ENCODE measurements at places on chromosomes 5 and 9.

GRCh38 chr9:104386425-104387069, 117.5 kb upstream of the OR13F1 start:
- DNase-seq = no peak

DNA sequence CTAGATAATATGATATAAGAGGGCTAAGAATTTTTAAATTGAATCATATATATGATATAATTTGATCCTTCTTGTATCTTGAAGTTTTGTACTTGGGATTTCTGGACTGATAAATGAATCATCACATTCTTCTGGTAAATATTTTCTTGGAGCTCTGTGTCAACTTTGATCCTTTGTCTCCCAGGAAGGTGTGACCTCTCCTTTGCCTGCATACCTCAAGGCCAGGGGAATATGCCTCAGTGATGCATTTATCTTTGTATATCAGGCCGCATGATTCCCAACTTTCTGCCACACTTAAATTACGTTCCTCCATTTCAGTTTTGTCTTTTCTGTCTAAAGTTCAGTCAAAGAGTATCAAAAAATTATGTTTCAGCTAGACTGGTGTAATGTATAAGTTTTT, 101.2 kb downstream of the NLN start:
- DNase-seq = no peak

GRCh38 chr9:6715755-6716643, 41.8 kb upstream of the KDM4C start:
- DNase-seq = peak; percentile 45

GRCh38 chr5:150144246-150144801, 11.3 kb downstream of the PDGFRB start:
- DNase-seq = no peak

DNA sequence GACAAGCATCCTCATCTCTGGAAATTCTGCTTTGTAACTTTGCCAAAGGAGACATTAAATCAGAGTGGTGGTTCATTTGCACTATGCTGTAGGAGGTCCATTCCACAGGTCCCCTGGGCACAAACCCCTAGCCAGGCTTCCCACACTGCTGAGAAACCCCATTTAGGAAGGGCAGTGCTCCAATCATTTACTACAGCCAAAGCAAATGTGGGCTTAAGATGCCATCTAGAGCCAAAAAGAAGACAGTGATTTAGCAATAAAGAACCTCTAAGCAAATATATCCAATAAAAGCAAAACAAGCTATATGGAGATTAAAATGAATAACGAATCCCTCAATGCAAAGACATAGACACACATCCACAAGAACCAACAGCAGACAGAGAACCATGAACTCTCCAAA, 129.0 kb upstream of the ALDH1B1 start:
- DNase-seq = no peak

GRCh38 chr9:76374783-76375559, 19.3 kb downstream of the RFK start:
- no peak for DNase-seq

DNA sequence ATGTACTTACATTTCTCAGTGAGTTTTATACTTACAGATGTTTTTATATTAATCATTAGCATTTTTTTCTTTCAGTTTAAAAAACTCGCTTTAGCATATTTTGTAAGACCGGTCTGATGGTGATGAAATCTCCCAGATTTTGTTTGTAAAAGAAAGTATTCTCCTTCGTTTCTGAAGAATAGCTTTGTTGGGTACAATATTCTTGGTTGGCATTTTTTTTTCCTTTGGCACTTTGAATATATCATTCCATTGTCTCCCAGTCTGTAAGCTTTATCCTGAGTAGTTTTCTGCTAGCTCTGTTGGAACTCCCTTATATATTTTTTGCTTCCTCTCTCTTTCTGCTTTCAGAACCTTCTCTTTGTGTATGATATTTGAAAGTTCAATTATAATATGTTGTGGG, 412.6 kb downstream of the RASEF start:
- DNase-seq = no peak

- no peak for DNase-seq
These were observed 248.6 kb downstream of the RFX3 start for GRCh38 chr9:3277200-3277599.

DNA sequence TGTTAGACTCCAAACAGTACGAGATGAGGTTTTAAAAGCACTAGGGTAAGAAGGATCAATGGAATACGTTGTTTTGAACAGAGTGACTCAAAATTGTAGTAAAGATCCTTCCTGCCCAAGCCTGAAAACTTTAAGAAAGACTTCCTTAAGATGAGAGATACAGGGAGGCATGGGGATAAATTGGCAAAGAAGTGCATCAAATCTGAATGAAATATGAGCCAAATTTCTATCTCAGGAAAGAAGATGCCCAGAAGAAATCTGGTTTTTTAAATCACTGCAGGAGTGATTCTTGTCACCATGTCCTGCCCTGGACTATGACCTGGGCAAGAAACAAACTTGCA, 14.9 kb downstream of the FCN2 start:
- no peak for DNase-seq

- no peak for DNase-seq
These were observed 130.0 kb downstream of the LHFPL2 start for GRCh38 chr5:78518365-78519197.

DNA sequence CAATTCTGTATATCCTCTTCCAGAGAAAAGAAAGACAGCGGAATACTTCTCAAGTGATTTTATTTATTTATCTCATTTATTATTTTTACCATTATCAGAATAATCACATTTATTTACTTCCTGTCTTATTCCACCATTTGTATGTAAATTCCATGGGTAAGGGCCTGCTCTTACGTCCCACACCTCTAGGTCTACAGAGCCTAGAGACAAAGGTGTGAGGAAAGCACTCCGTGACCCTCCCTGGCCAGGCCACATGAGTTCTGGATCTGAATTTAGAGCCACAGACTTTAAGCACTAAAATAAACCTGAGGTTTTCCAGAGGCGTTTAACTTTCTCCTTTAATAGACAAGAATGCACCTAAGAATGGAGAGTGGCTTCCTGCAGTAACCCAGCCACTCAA, 85.3 kb upstream of the CTSV start:
- DNase-seq = no peak

DNA sequence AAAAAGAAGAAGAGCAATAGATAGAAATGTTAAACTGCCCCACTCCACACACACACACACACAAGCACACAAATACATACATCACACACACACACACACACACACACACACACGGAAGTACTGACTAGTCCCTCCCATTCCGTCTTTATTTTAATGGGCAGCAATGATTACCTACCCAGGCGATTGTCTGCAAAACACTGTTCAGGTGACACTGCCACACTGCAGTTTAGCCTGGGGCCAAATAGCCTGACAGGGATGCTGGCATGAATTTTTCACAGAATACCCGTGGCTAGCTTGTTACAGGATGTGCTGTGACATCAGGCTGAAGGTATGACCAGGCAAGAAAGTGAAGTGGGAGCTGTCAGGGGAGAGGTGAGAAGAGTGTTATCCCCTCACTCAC, 86.9 kb downstream of the FRMD3 start:
- DNase-seq = no peak

DNA sequence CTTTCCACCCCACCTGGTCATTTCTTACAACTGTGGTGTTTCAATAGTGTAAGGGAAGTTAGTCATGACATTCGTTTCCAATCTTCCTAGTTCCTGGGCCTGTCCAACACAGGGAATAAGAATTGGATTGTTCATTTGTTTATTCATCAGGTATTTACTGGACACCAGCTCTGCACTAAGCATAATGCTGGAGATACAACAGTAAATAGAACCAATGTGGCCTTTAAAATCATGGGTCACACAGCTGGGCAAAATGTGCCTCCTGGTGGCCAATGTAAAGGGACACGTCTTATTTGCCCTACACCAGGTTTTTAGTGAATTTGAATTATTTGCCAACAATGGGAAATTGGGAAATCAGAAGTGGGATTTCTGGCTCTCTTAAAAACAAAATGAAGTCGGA, 10.4 kb downstream of the ABLIM3 start:
- no peak for DNase-seq

GRCh38 chr5:112779531-112779930, 41.8 kb downstream of the APC start:
- no peak for DNase-seq

GRCh38 chr9:100206899-100207298, 107.9 kb downstream of the INVS start:
- DNase-seq = no peak

- DNase-seq = no peak
These were observed 18.5 kb downstream of the PPARGC1B start for GRCh38 chr5:149748471-149749094.

GRCh38 chr5:37938861-37939260, 99.0 kb upstream of the GDNF start:
- no peak for DNase-seq

GRCh38 chr5:173907686-173908371, 19.7 kb downstream of the CPEB4 start:
- DNase-seq = no peak

DNA sequence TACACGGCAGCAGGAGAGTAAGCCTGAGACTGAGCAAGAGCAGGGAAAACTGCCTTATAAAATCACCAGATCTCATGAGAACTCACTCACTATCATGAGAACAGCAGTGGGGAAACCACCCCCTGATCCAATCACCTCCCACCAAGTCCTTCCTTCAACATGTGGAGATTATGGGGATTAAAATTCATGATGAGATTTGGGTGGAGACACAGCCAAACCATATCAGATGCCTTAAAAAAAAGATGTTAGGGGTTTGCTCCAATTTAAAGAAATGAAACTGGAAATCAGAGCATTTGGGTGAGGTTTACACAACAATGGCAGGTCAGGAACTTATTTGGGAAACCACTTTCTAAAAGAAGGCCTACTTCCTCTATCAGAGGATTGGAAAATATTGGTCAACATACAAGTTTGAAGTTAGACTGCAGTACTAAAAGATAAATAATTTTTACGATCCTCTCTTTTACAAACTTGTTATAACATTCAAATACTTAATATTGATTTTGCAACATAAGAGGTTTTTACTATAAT, 105.1 kb downstream of the FBN2 start:
- DNase-seq = no peak

DNA sequence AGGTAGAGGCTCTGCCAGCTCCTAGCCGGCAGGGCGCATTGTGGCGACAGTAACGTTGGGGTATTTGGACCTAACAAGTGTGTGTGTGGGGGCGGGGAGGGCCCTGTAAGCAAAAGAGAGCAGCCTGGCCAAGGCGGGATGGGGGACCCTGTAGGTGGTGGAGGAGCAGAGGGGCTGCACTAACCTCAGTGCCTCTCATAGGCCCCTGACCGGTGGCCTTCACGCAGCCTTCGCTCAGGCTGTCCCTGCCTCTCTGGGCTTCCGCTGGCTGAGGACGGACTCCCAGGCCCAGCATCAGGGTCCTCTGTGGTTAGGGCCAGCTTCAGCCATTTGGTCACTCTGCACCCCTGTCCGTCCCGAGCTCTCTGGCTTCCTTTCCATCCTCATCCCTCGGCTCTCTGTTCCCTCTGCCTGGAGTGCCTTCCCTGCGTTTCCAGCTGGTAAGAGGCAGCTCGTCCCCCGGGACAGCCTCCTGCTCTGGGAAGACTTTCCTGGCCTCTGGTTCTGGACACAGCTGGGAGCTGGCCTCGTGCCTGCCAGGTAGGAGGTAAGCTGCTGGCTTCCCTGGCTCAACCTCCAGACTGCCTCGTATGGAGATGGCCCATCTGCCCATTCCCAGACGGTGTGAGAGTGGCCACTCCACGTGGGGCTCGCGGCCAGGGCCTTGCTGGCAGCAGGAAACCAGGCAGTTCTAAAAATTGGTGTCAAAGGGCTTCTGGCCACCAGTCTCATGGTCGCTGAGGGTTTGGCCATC, 39.3 kb upstream of the PHYKPL start:
- DNase-seq = no peak

DNA sequence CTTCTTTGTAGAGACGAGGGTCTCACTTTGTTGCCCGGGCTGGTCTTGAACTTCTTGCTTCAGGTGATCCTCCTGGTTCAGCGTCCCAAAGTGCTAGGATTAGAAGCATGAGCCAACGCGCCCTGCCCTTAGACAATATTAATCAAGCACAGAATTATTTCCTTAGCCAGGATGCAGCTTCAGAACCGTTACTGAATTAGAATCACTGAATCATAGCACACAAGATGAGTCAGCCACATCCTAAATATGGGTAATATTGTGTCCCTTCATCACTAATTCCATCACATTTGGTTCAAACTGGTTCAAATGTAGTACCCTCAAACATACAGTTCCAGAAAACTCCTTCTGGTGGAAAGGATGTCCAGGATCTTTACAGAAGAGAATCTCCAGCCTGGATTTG, 82.7 kb downstream of the BNC2 start:
- DNase-seq = no peak

- DNase-seq = peak; percentile 98
These were observed at the start of gene HNRNPH1 for GRCh38 chr5:179623003-179623905. Gene HNRNPH1, minus strand, starts transcription at chr5:179623671. Its CDS starts 538 bp downstream, at chr5:179623133.

GRCh38 chr5:15807871-15808270, 307.9 kb downstream of the FBXL7 start:
- DNase-seq = no peak

GRCh38 chr5:138743484-138743883, 9.7 kb upstream of the CTNNA1 start:
- DNase-seq = no peak

DNA sequence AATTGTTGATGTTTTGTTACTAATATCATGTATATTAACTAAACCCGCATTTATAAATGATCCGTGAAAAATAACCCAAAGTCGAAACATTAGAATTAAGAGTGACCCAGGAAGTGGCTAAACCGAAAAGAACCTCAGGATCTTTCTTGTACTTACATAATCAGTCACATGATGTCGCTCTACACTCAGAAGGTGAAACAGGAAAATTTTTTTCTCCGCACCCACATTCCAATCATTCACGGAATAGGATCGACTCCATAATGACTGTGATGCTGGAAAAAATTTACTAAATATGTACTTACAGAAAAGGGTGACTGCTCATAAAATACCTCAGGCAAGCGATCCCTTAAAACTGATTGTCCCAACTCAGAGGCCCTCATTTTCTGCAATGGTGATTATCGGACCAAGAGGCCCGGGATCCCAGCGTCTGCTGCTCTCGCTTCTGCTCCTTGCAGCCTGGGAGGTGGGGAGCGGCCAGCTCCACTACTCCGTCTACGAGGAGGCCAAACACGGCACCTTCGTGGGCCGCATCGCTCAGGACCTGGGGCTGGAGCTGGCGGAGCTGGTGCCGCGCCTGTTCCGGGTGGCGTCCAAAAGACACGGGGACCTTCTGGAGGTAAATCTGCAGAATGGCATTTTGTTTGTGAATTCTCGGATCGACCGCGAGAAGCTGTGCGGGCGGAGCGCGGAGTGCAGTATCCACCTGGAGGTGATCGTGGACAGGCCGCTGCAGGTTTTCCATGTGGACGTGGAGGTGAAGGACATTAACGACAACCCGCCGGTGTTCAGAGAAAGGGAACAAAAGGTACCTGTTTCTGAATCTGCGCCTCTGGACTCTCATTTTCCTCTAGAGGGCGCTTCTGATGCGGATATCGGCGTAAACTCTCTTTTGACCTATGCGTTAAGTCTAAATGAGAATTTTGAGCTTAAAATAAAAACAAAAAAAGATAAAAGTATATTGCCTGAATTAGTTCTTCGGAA, at the start of gene PCDHA12:
Gene PCDHA12, plus strand, starts transcription at position 224 of the 981 bp plus-strand sequence. Its CDS starts 165 bp downstream, at position 389.
- no peak for DNase-seq

- no peak for DNase-seq
These were observed 44.6 kb downstream of the CXXC5 start for GRCh38 chr5:139692679-139693308.
